ENCODE measurements at places on chromosomes 1 and 21.
A peak's percentile ranks its signal among the peaks of the same experiment; 100 is the strongest.

DNA sequence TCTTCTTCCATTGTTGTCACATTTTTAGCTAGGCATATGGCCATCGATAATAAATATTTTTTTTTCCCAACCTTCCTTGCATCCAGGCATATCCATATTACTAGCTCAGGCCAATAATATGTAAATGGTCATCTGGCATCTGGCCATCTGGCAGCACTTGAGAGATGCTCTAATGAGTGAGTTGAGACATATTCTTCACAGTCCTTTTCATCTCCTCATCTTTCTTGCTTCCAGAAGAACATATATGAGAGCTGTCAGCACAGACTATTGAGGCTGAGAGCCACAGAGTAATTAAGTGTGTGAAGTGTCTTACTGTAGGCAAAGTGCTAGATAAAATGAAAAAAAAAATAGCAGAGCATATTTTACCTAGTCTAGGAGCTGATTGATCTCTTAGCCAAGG lies 628.4 kb upstream of the TMPRSS15 start:
- DNase-seq = peak; percentile 12

DNA sequence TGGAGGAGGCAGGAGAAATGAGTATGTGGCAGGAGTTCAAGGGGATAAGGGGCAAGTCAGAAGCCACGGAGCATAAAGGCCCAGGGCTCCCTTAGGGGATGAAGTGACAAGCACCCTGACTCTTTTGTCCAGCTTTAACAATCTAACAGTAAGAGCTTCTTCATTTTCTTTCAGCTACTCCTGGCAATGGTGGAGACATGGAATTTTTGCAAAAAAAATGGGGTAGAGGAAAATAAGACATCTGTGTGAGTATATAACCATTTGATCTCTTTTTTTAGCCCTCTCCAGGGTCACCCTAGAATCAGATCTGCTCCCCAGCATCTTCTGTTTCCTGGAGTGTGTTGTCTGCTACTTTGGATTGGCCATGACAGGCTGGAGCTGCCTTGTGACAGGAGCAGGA lies 47.1 kb downstream of the ZNF697 start:
- no peak for DNase-seq

DNA sequence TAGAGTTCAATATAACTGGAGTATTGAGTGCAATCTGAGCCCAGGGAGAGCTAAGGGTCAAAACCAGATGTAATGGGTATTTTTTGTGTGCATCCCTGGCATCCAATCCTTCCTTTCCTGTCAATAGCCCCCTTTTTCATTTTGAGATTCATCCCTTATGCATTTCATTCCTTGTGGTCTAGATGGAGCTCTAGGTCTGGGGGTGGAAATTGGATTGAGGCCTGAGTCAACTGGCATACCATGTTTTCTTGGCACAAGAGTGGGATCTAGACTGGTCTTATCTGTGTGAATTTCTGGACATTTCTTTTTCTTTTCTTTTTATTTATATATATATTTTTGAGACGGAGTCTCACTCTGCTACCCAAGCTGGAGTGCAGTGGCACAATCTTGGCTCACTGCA lies 67.3 kb upstream of the RAB3GAP2 start:
- DNase-seq = no peak

DNA sequence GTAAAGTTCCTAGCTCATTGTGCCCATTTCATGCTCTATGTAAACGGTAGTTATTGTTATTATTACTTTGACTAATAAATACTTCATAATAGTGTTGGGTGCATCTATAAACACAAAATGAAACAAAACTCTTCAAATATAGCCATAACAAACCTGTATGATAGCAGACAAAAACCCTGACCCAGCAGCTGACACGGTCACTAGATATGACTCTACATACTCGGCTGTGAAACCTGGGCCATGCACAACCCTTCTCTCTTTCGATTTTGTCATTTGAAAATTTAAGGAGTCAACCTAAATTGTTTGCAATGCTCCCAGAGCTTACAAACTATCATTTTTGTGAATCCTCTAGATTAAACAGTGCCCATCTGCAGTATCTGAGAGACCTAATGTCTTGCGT lies 8.0 kb upstream of the RGS13 start:
- DNase-seq = no peak

- DNase-seq = no peak
These were observed 238.2 kb downstream of the NFIA start for GRCh38 chr1:61320575-61320974.

- no peak for DNase-seq
These were observed 27.7 kb upstream of the GUCA2B start for GRCh38 chr1:42125552-42125951.

- DNase-seq = peak; percentile 8
These were observed 5.7 kb downstream of the TRIM46 start for GRCh38 chr1:155179112-155180031.

DNA sequence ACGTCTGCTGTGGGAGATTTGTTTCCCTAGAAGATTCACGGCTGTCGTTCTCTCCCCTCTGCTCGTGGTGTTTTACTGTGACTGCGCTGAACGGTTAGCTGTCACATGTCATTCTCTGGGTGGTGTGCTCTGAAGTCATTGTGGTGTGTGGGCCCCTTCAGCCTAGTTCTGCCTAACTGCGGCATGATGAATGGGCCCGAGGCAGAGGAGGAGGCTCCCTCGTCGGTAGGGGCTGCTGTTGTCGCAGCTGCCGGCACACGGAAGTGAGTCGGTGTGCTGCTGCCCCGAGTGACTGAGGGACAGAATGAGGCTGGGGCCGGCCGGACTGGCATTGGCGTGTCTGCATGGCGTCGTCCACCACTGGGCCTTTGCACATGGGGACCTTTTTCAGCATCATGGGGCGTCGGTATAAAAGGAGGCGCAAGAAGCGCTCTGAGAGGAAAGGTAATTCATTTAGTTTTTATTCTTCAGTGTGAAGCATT lies 77.9 kb downstream of the ADARB1 start:
- DNase-seq = peak; percentile 57
